ENCODE measurements at places on chromosomes 4 and X.

DNA sequence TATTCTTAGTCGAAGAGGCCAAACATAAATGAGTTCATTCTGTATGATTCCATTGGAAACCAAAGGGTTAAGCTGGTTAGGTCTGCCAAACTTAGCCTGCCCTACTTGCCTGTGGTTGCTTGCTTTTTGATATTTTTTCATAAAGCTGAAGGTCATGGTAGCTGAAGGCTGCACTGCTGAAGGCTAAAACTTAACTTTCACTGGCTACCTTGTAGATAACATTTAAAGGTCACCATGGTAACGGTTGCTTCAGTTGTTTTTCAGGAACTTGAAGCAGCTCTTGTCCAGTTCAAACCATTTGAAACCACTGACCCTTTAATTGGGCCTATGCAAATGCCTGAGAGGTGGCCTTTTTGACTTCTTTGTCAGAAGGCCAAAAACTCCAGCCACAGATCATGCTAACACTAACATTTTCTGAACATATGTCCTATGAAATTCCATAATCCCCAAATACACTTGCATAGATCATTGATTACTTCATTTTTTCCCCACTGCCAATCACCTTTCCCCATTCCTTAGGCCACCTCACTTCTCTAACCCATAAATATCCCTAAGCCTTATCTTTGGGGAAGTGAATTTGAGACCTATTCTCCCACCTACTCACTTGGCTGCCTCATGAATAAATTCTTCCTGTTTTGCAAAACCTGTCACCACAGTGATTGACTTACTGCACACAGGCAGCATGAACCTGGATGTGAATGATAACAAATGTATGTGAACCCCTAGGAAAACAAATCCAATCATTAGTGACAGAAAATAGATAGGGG is 10.7 kb upstream of the SMIM10L2A start:
- no peak for DNase-seq

GRCh38 chr4:57095245-57095644 is 14.9 kb downstream of the IGFBP7 start:
- no peak for DNase-seq

DNA sequence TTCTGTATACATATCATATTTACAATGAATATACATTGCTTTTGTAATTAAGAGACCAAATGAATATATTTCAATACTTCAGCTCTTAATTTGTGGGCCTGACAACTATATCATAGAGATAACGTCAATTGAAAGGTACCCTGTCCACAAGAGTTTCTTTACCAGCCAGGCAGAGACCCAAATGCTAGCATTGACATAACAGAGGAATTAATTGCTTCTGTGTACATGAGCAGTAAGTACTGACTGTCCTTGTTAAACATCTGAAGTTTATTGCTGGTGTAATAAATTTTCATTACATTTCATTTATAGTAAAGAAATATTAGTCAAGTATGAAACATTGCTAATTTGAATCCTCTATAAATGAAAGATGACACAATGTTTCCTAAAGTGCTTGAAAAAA is 910.8 kb downstream of the CCSER1 start:
- DNase-seq = no peak

DNA sequence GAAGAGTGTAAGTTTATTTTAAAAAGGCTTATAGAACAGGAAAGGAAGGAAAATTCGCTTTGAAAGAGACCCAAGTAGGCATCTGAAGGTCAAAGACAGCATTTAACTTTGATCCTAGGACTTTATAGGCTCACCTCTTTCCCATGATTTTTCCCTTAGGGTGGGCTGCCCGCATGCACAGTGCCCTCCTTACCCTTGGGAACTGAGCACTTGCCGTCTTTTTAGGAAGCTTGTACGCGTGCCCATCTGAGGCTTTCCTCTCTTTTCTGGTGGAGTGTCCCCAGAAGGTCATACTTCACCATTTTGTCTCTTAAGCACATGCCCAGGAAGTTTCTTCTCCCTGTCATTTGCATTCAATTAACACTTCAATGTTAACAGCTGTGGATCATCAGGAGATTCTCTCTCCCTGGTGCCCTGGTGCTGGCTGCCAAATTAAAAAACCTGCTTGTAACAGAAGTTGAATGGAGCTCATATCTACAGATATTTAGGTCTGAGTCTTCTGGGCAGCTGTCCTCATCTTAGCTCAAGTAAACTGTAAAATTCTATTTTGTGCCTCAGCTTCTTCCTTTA is 38.4 kb upstream of the IL9R start:
- no peak for DNase-seq

- DNase-seq = no peak
Measured at GRCh38 chrX:1424147-1424851, 28.4 kb downstream of the ASMTL start.

GRCh38 chr4:162201673-162202072 is 37.9 kb upstream of the FSTL5 start:
- no peak for DNase-seq

DNA sequence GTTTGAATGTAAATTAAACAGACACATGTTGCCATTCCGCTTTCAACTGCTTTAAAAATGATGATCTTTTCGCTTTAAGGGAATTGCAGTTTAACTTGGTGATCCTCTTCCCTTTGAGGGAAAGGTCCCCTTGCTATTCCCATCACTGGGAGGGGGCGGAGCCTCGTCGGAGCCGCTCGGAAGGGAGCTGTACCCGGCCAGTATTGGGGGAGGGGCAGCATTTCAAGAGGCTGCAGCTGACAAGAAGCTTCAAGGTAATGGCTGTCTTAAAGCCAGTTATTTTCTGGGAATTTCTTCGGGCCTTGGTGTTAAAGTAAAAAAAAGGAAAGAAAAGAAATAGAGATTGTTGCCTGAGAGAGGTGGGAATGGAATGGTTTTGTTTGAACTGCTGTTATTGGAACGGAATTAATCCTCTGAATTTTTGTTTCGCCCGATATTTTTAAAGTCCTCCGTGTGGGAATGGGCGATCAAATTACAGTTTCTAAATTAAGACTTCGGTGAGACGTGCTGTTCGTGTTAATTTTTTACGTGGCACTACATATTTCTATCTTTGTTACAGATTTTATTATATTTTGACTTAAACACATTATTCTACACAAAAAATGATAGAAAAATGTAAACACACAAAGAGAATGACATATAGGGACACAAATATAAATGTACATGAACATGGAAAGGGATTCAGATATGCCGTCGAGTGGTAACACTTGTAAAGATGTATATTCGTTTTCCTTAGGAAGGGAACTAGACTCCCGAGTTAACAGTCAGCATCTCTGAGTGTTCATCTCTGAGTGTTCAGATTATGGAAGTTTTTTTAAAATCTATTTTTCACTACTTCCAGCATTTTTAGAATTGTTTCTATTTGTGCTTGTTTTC is 9.2 kb downstream of the PWWP3B start:
- no peak for DNase-seq

GRCh38 chrX:53239474-53239873 is 14.5 kb upstream of the KDM5C start:
- DNase-seq = no peak

DNA sequence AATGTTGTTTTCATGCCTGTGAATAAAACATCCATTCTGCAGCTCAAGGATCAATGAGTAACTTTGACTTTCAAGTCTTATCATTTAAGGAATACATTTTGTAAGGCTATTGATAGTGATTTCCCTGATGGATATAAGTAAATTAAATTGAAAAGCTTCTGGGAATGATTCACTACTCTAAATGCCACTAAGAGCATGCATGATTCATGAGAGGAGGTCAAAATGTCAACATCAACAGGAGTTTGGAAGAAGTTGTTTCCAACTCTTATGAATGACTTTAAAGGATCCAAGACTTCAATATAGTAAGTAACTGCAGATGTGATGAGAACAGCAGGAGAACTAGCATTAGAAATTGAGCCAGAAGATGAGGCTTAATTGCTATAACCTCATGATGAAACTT is 1487.3 kb downstream of the PCDH7 start:
- no peak for DNase-seq

DNA sequence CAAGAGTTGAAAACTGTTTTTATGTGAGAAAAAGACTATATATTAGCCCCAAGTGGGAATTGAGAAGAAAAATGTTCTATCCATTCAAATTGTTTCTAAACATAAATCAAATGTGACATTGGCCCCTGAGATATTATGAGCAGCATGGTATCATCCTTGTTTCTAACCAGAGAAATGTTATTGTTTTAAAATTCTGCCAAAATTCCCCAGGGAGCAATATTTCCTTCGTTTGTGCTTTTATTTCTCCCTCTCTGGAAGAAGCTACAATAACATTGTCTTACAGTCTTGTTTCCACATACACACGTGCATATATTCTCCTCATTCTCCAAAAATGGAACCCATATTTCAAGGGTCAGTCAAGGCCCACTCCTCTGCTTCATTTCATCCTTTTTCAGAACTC is 46.7 kb downstream of the MAGEB17 start:
- DNase-seq = no peak

DNA sequence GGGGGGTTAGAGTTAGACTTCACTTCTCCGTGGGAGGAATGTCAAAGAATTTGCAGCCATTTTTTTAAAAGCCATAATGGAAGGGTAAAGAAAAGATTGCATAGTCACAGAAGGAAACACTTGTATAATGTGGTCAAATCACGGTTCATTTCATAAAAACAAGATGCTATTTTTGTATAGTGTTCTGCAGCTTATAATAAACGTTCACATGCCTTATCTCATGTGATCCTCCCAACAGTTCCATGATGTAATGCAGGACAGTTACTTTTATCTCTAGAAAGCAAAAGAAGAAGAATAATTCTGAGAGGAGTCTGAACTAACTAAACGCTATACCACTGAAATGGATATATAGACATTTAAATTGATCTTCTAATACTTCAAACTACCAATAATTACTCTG is 71.3 kb upstream of the CAMK2D start:
- no peak for DNase-seq

- DNase-seq = no peak
Measured at GRCh38 chrX:133699023-133699728, 283.9 kb upstream of the GPC4 start.

DNA sequence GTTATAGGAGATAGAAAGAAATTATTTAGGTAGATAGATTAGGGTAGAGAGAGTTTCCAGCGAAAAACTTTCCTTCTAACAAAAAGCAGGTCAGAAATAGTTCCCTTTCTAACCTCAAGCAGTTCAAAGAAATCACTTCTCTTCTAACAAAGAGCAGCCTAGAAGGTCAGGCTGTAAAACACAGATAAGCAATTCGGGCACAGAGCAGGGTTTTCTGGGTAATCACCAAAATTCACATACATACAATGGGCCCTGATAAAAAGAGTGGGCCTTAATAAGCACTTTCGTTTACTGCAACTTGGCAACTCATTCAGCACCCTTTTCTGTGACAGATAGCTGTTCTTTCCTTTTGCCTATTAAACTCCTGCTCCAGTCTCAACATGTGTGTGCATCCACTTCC is 13.4 kb upstream of the NAF1 start:
- DNase-seq = no peak

DNA sequence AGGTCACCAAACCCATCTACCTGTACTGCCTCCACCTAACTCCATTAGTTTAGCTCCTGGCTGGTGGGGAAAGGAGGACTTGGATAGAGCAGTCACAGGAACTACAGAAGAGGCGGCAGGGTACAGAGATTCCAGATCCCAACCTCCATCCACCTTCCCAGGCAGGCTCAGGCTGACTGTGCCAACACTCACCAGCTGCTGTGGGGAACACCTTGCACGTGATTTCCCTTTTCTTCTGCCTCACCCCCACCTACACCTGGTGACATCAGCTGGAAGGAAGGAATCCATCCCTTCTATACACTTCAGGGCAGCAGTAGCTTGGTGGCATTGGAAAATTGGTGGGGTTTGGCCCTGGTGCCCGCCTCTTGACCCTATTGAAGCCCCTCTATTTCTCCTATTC is 41.5 kb downstream of the EFNB1 start:
- no peak for DNase-seq

DNA sequence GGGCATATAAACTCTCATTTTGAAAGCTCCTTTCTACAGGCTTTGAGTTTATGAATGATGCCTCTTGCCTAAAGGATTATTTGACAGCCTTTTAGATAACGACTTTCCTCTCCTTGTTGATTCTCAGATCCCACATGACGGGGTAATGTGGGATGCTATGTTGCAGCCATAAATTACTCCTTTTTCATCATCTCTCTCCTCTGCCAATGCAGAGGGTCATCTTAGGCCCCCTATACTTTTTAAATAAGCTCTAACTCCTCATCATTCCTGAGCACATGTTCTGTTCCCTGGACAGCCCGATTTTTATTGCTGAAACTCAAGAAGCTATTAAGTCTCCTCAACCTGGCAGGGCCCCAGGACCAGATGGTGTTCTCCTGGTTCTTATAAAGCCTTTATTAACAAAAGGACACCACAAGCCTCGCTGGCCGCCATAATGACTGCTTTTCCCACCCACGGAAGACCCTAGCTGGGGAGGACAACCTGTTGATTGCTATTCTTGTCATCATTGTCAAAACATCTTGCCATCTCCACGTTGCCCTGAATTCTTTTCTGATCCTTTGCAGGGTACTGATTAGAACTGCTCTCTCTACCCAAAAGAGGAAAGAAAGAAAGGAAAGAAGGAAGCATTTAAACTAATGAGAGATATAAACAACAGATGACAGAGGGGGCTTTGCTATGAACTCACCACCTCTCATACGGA is 150.7 kb downstream of the DHX15 start:
- DNase-seq = no peak

DNA sequence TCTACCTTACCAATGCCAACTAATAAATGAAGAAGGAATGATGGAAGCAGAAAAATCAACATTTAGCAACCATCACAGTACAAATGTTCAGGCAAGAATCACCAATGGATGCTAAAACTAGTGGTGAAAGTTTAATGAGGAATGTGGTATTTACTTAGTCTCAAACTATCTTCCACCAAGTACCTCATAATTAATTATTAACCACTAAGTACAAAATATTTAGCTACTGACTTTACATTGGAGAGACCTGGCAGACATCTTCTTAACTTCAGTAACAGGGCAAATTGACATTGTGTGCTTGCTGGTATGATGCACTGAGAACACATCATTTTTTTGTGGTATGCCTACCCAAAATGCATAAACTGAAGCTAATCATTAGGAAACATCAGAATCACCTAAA is 82.4 kb downstream of the DLG3 start:
- DNase-seq = no peak

DNA sequence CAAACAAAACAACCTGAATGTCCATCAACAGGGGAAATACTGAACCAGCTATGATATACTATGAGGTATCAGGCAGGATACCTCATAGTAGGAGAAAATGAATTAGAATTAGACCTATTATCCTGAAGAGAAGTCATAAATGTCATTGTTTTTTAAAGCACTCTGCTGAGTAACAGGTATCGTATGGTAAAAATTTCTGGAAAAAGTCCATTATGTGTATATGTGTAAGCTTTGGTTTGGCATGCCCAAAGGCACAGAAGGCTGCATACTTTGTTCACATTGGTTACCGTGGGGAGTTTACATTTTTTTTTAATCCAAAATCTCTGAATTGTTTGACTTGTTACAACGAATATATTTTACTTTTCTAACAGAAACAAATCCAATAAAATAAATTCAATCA is 70.5 kb downstream of the RPS3A start:
- DNase-seq = no peak

DNA sequence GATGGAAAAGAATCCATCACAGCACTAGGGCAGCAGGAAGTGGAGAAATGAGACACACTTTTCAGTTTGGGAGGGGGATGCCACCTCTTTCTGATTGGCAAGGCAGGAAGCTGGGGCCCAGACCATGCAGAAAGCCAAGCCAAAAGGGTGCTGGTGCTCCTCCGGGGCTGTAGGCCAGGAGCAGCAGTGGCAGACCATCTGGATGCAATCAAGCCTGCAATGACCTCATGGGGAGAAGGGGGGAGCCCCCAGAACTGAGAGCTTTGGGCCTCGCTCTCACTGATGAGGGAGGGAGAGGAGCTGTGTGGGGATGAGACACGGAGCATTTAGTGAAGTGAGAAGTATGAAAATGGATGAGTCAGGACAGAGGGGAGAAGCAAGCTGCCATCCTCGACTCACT is 141.3 kb upstream of the NALF2 start:
- no peak for DNase-seq
